ENCODE measurements at places on chromosomes 16 and 17.

GRCh38 chr16:89022051-89022836, 45.2 kb upstream of the CBFA2T3 start:
- DNase-seq = no peak

- DNase-seq = no peak
These were observed 11.4 kb upstream of the ITPRIPL2 start for GRCh38 chr16:19102187-19102872.

DNA sequence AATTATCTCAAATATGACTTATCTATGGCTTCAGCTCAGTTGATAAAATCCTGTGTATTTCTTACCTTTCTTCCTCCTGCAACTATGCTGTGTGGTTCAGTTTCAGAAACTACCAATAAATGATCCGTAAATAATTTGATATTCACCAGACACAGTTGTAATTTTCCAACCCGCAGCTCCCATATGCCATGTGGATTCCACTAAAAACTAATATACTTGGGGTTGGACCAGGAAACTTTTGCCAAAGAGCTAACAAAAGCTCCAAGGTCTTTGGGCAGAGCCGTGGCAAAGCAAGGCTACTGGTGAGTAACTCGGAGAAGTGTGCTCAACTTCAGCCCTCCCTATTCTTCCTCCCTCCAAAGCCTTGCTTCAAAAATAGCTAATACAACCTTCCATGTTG, 2.3 kb upstream of the CHST6 start:
- no peak for DNase-seq

DNA sequence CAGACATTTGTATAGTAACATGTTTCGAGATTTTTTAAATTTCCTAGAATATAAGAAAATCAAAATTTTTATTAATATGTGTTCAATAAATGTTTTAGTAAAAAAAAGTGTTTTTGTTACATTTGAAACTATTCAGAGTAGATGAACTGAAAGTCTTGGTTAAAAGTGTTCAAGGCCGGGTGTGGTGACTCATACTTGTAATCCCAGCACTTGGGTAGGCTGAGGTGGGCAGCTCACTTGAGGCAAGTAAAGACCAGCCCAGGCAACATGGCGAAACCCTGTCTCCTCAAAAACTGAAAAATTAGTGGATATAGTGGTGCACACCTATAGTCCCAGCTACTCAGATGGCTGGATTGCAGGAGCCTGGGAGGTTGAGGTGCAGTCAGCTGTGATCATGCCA, 16.8 kb upstream of the PHKG2 start:
- no peak for DNase-seq

DNA sequence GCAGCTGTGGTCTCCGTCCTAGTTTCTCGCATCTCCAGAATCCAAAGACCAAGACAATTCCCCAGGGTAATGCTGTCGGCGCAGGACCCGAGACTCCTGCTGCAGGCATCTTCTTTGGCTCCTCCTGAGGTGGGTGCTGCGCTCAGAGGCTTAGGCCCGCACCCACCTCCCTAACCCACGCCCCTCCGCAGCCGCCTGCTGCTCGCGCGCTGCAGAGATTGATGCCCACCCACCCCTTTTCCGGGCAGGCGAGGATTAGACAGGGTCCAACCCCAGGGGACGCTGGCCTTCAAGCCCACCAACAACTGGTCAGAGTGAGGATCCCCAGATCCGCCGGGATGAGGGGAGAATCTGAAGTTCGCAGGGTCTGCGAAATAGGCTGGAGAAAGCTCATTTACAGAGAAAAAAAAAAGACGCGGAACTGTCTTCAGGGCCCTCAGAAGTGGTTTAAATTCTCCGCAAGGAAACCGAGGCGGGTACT, 27.9 kb downstream of the SLFN11 start:
- DNase-seq = no peak

GRCh38 chr16:68548947-68549346, 9.9 kb downstream of the ZFP90 start:
- DNase-seq = no peak

DNA sequence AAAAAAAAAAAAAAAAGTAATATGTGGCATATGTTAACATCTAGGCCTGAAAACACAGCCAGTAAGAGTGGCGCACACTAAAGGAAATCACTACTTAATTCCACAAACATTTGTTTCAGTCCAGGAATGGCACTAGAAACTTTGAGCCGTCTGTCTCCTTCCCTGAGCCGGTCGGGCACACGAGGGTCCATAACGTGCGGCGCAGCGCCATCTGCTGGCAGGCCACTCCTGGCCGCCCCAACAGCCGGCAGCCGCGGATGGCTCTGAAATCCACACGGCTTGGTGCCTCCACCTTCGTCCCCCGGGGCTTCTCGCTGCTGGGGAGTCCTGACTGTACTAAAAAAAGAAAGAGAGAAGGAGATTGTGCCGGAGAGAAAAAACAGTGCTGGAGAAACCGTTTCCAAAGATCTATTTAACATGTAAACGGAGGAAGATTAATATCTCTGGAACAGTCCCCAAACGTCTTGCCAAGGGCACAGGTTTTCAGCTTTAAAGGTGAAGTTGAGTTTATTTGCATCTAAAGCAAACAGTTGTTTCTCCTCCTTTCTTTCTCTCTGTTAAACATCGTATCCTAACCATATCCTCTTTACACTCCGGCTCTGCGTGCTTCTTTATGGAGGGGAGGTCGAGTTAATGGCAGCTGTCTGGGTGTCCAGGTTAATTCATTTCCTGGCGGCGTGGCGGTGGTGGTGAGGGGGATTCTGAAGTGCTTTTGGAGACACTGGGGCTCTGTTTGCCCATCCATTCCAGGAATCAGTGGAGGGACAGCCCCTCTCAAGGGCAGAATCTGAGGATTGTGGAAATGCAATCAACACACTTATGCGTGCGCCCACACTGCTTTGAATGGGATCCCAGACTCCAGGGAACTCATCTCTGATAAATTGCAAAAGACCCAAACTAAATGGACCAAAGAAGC, 611.3 kb upstream of the SALL1 start:
- DNase-seq = peak; percentile 64

- no peak for DNase-seq
These were observed 320.8 kb downstream of the XYLT1 start for GRCh38 chr16:17149904-17150483.

DNA sequence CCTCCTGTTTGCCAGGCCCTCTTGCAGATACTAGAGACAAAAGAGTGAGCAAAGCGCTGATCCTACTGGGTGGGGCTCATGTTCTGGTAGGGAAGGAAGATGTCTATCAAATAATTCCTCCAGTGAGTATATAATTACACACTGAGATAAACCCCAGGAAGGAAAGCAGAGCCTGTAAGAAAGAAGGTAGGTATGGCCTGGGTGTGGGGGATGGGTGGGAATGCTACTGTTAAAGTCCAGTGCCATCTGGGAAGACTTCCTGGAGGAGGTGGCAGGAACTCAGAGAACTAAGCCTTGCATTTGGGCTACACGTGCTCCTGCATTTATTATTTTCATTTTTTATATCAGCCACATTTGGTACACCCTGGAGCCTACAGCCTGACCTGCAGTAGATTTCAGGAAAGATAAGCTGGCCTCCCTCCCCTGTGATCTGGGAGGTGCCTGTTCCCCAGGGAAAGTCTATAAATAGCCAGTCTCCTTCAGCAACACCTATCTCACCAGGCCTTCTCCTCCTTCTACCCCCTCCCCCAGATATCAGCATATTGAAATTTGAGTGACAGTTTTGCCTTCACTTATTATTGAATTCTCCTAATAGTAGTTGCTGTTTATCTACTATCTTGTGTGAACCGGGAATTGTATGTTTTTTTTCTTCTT, 11.5 kb downstream of the ATP2C2 start:
- no peak for DNase-seq

DNA sequence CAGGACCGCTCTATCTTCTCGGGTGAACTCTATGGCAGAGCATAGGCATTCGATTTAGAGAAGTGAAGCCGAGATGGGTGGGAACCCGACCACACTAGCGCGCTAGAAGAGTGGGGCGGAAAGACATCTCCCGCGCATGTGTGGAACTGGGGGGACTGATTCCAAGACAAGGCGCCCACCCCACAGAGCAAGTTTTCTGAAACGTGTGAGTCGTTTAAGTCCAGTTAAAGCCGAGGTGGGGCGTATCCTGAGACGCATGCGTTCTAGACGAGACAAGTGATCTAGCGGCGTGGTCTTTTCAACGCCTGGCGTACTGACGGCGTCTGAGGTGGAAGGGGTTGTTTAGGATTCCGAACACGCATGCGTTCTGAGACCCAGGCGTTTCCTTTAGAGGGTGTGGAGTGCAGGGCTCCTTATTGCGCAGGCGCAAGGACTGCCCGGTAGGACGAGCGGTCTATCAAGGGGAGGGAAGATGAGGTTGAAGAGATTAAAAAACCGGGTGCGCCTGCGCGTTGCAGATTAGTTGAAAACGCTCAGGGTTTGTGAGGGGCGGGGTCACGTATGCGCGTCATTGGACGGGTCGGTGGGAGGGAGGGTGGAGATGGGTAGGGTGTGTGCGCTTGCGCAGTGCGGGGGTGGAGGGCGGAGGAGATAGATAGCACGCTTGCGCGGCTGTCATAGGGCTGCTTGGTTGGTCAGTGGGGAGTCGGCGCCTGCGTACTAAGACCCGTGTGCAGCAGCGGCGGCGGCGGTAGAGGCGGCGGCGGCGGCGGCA, at the start of gene EIF5A:
Gene EIF5A (plus strand): TSS at position 718 of the 775 bp plus-strand sequence. CDS start 2,008 bp downstream, outside the sequence.
- peak; percentile 98 for DNase-seq

DNA sequence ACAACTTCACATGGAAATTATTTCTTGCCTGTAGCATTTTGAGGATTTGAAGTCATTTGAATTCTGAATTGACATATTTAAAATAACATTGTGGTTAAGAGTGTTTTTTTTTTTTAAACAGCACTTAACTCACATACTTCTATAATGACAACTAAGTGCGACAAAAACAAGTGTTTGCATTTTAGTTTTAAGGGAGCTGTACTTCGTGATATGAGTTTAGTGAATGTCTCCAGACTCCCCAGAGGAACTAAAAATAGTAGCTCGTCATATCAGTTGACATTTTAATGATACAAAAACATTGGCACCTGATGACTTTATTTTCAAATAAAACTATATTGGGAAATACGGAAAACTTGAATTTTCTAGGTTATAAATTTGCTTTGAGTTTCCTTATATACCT, 389.6 kb upstream of the MON1B start:
- DNase-seq = no peak

DNA sequence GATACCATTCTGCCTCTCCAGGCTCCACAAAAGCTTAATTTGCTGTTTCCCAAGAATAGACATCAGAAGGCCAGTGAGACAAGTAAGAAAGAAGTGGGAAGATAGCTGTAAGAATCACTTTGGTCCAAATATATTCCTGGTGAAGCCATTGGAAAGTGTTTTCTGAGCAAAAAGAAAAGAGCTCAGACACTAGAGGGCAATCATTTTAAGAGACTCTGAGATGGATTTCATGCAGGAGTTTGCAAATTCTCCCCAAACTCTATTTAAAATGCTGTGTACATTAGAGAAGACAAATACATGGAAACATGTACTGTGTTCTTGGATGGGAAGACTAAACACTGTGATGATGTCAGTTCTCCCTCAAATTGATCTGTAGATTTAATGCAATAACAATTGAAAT, 8.0 kb upstream of the SLC6A2 start:
- DNase-seq = no peak

- no peak for DNase-seq
These were observed 123.9 kb downstream of the C16orf78 start for GRCh38 chr16:49497466-49497865.

DNA sequence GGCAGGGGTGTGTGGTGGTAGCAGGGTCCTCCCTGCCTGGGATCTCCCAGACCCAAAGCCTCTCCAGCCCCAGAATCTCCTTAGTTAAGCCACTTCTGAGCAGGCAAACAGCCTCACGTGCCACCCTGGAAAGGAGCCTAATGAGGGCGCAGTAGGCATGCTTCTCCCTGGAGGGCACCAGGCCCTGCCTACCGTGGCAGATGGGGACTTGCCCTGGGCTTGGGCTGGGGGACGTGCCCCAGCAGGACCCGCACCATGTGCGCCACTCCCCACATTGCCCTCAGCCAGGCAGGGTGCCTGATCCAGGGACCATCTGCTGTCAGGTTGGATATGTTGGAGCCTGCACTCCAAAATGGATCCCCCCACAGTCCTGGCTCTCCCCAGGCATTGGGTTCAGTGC, 14.2 kb downstream of the FAM83G start:
- no peak for DNase-seq

DNA sequence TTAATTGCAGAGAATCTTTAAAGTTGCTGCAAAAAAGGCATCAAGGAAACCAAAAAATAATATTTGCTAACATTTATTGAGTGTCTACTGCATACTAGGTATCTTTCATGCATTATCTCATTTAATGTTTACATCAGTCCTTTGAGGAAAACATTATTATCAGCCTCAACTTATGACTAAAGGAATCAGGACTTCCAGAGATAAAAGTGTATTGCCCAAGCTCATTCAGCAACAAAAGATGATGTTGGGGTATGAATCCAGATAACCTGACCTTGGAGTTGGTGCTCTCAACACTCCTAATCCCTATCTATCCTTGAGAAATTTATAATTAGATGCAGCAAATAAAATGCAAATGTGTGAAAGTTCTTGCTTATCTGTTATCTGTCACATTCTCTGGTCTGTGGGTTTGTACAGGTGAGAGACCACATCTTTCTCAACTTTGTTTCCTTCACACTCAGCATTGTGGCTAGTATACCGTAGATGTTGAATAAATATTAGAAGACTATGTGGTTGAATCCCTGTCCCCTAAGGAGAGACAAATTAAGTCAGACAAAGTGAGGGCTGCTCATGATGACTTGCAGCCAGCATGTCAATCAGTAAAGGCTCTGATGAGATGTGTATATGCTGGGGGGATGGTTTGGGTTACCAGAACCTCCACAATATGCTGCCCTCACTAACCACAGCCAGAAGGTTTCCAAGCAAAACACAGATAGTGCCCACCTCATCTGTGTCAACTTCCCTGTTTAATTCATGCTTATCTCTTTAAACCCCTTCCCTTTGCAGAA, 82.6 kb downstream of the NOG start:
- DNase-seq = no peak

Measured in GM20000 (cell line).